ENCODE measurements at places on chromosomes 16 and 17. TPM values are rescaled to one million over a fixed set of nuclear protein-coding genes. Genes with fewer than 3 reads are reported as not detected.

FKBP10 gene
- 0.40 TPM for polyA plus RNA-seq

CCL1 gene
- not detected for polyA plus RNA-seq

SCGB1C2 gene
- not detected for polyA plus RNA-seq

GRCh38 chr16:54140057-54140787 lies 146.4 kb downstream of the IRX3 start:
- H3K27ac ChIP-seq, result no peak overlapping the region
- no peak for DNase-seq
- H3K4me1 ChIP-seq, result no peaks in the 10 kb centered on the region
- H3K36me3 ChIP-seq, result no peaks in the 10 kb centered on the region
- H3K4me3 ChIP-seq, result no peak overlapping the region

DNA sequence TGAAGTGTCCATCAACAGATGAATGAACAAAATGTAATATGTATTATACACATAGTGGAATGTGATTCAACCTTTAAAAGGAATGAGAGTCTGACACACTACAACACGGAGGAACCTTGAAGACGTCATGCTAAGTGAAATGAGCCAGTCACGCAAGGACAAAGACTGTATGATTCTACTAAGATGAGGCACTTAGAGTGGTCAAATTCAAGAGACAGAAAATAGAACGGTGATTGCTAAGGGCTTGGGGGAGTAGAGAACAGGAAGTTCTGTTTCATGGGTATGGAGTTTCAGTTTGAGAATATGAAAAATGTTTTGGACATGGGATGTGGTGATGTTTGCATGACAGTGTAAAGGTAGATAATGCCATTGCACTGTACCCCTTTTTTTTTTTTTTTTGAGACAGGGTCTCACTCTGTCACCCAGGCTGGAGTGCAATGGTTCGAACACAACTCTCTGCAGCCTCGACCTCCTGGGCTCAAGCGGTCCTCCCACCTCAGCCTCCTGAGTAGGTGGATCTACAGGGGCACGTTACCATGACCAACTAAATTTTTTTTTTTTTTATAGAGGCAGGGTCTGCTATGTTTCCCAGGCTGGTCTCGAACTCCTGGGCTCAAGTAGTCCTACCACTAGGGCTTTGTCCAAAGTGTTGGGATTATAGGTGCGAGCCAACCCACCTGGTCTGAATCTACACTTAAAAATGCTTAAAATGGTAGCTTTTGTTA lies 2.9 kb upstream of the CCDC102A start:
- peaks cover 91% of the 10 kb centered on the region for H3K4me1 ChIP-seq
- H3K36me3 ChIP-seq, result no peaks in the 10 kb centered on the region
- H3K27me3 ChIP-seq, result no peaks in the 10 kb centered on the region
- H3K27ac ChIP-seq, result peak overlapping the region; percentile 87

Measured in B cell (primary cell).